ENCODE measurements at places on chromosomes 12 and 14. TPM values are rescaled to one million over a fixed set of nuclear protein-coding genes. Genes with fewer than 3 reads are reported as not detected.
A peak's percentile ranks its signal among the peaks of the same experiment; 100 is the strongest.

- no peak for DNase-seq
Measured at GRCh38 chr14:26190646-26191045, 407.2 kb downstream of the NOVA1 start.

Gene CDCA4
- total RNA-seq, result 42.3 TPM

GRCh38 chr14:66398437-66398836 lies 87.7 kb upstream of the CCDC196 start:
- DNase-seq, result no peak

GRCh38 chr14:23148591-23149249 lies 29.7 kb upstream of the CEBPE start:
- DNase-seq, result no peak

- DNase-seq, result peak; percentile 8
Measured at GRCh38 chr12:105057174-105057573, 27.1 kb downstream of the ALDH1L2 start.

DNA sequence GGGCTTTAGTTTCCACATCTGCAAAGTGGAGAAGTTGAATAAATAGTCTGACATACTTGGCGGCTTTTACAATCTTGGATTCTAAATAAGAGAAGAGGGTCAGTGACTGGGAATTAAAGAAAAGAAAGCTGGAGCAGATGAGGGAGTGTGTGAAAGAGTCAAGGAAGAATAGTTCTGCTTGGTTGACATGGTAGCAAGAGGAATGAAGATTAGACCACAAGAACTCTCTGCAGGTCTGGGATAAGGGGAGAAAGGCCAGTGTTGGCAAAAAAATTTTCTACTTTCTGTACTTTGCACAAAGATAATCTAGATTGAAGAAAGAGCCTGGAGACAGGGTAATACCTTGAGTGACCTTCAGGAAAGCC lies 5.9 kb downstream of the ITGB7 start:
- DNase-seq, result no peak

Gene RASAL1
- not detected for total RNA-seq

DNA sequence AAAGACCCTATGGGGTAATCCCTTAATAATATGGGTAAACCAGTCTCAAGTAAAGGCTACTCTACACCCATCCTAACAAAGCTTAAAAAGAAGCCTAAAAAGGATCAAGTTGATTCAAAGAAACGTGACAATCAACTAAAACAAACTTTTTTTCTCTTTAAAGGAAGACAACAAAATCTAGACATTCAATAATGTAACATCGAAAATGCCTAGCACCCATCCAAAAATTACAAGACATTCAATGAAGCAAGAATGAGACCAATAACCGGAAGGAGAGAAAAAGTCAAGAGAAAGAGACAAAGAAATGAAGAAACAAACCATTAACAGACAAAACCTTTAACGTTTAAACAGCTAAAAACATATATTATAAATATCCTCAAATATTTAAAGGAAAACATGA lies 143.8 kb upstream of the VASH1 start:
- no peak for DNase-seq

- no peak for DNase-seq
Measured at GRCh38 chr12:22453511-22453910, 90.8 kb downstream of the C2CD5 start.

Gene CLEC4A
- total RNA-seq, result 0.48 TPM

Gene SLC15A5
- not detected for total RNA-seq

Gene SDR9C7
- not detected for total RNA-seq

Gene AQP6
- not detected for total RNA-seq

GRCh38 chr14:51609251-51609954 lies 42.3 kb upstream of the FRMD6 start:
- peak; percentile 42 for DNase-seq

GRCh38 chr12:26150736-26151450 lies 26.1 kb upstream of the BHLHE41 start:
- DNase-seq, result peak; percentile 41

GRCh38 chr12:109582636-109583035 lies 9.0 kb downstream of the MVK start:
- no peak for DNase-seq

DNA sequence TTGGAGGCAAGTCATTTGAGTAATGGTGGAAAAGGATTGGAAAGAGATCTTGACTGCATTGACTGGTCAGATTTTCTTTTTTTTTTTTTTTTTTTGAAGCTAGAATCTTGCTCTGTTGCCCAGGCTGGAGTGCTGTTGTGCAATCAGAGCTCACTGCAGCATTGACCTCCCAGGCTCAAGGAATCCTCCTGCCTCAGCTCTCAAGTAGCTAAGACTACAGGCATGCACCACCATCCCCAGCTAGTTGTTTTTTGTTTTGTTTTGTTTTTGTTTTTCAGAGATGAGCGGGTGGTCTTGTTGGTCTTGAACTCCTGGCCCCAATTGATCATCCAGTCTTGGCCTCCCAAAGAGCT lies 30.9 kb upstream of the FAM222A start:
- no peak for DNase-seq

GRCh38 chr14:66698503-66698902 lies 190.6 kb downstream of the GPHN start:
- no peak for DNase-seq

GRCh38 chr14:89085737-89086382 lies 261.4 kb downstream of the TTC8 start:
- DNase-seq, result no peak

DNA sequence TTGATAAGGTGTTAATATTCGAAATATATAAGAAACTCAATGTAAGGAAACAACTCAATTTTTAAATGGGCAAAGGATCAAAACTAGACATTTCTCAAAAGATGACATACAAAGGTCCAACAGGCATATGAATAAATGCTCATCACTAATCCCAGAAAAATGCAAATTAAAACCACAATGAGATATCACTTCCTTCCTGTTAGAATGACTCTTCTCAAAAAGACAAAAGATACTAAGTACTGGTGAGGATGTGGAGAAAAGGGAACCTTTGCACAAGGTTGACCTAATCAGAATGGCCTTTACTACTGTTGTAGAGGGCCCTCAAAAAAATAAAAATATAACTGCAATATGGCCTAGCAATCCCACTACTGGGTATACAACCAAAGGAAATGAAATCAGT lies 383.4 kb downstream of the KCNH5 start:
- no peak for DNase-seq

- DNase-seq, result peak; percentile 75
Measured at GRCh38 chr14:97116546-97116945, 319.4 kb downstream of the VRK1 start.

DNA sequence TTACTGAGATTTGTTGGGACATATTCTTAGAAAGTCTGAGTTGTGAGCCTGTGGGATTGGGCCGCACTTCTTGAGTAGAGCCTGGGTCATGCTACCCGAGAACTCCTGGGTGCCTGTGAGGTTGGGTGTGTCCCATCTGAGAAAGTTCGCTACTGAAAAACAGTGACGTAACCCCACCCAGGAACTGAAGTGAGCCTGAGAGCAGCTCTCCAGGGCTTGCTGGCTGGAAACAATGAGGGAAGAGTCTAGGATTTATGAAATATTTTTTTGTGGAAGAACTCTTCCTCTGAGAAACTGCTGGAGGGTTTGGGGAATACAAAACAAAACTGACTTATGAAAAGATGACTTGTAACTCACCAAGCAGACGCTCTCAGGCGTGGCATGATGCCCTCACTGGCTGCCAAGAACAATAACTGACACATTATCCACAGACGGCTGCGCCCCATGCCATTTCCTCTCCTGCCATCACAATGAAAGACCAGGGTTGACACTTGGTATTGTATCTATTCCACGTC lies 69.2 kb downstream of the RASSF3 start:
- peak; percentile 83 for DNase-seq

Gene BAZ1A
- total RNA-seq, result 26.4 TPM

DNA sequence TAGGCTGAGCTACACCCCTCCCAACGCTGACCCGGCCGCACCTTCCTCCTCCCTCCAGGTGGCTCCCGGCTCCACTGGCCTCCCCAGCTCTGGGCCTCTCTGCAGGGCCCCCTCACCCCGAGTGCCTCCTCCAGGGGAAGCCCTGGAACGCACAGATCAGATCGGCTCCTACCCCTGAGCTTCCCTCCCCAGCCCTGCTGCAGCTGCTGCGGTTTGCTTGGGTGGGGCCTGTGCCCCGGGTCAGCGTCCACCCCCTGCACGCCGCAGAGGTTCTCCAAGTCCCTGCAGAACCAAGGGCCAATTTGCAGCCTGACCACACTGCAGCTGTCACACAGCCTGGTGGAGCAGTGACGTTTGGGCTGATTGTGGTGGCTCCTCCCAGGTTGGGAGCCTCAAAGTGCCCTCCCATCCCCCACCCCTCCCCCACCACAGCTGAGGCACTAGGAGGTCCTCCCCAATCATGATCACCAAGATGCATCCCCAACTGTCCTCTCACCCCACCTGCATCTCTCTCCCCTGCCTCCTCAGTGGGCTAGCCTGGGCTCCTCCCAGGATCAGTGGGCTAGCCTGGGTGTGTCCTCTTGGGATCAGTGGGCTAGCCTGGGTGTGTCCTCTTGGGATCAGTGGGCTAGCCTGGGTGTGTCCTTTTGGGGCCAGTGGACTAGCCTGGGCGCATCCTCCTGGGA lies 12.8 kb upstream of the FBRSL1 start:
- no peak for DNase-seq

DNA sequence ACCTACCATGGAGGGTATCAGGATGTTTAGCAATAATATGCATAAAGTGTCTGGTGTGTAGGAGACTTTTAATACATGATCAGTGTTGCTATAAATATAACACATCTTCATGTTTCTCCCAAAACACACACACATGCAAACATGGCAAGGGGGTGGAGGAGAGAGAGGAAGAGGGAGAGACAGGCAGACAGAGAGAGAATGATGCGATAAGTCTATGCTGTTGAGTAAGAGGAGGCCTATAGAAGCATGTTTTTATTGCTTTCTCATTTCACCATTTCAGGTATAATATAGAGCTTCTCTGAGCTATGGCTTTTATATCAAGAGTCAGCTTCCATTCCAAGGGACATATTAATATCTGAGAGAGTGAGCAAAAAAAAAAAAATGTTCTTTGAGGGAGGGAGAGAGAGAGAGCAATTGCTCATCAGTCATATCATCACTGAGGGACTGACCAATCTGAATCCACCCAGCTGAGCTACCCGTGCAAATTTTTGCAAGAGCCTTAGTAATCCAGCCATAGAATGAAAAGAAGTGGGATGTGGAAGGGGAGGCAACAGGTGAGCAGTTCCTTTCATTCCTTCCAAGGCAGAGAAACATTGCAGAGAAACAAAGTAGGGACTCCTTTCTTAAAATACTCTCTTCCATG lies 54.8 kb upstream of the RASSF8 start:
- DNase-seq, result no peak

Gene NGB
- not detected for total RNA-seq

Gene STX2
- 29.7 TPM for total RNA-seq

DNA sequence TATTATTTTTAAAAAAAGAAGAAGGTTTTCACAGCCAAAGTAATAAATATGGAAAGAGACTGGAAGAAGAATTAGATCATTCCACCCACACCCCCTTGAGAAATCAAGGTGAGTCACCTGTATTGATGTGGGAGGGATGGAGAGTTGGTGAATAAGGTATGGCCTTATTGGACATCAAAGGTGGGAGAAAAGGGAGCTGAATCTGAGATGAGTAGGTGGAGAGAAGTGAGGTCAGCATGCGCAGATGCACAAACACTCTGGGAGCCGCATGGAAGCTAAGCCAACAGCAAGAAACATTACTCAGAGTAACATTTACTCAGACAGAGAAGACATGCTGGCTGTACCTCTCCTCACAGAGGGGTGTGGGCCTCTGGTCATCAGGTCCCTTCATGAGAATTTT lies 113.1 kb upstream of the FOXG1 start:
- no peak for DNase-seq

- no peak for DNase-seq
Measured at GRCh38 chr12:118098401-118098800, 5.4 kb downstream of the VSIG10 start.

GRCh38 chr14:63603749-63604277 lies 37.9 kb downstream of the WDR89 start:
- no peak for DNase-seq

- DNase-seq, result no peak
Measured at GRCh38 chr12:109630815-109631214, 57.2 kb downstream of the MVK start.

Gene GPR162
- total RNA-seq, result 1.8 TPM

DNA sequence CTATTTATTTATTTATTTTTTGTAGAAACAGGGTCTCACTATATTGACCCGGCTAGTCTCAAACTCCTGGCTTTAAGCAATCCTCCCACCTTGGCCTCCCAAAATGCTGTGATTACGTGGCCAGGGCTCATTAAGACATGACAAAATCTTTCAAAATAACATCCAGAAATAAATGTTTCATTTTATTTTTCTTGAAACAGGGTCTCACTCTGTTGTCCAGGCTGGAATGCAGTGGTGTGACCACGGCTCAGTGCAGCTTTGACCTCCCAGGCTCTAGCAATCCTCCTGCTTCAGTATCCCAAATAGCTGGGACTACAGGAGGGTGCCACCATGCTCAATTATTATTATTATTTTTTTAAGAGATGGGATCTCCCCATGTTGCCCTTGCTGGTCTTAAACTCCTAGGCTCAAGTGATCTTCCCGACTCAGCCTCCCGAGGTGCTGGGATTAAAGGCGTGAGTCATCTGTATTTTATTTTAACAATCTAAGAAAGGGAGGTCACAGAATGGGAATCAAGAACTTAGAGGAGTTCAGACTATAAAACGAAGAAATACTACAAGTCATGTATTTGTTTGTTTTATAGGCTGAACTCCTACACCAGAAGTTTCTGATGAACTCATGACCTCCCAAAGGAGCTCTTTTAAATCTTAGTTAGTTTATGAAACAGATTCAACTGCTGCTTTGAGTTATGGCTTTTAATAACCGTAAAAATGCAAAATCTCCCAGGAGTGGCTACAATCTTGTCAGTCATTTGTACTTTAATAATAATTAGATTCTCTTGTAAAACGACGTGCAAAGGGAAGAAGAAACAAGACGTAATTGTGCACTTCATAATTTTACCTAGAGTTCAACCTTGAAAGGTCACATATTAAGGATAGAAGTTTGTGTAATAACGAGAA lies 2.1 kb upstream of the TMEM263 start:
- DNase-seq, result no peak

Gene APOF
- not detected for total RNA-seq

DNA sequence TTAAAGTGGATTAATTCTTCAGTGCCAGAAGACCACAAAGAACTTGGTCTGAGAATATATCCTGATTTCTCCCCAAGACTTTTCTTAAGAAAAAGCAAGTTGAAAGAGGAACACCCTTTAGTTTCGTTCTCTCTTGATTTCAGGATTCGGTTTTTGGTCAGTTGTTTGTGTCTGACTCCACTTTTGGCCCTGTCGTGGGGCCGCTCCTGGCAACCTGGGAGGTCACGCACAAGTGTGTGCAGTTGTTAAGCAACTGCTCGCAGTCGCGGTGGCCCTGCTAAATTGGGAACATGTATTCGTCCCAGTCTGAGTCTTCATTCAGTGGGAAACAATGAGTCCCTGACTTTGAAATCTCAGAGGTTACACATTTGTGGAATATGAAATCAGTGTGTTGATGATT lies 68.7 kb downstream of the RGS6 start:
- DNase-seq, result no peak

DNA sequence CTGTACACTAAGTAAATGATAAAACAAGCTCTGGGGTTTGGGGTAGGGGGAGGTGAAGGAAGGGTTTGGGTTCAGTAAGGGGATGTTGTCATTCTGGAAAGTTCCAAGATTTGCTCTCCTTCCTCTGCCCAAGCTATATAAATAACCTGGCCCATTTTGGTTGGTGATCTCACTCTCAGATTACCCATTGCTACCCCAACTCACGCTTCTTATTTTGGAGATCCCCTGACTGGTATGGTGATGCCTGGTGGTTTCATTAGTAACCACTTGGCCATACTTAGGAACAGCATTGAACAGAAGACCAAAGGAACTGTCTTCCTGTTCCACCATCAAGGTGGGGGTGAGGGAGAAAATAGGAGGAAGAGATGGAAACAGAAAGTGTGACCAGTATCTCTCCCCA lies 259.6 kb upstream of the TBX3 start:
- no peak for DNase-seq

Gene RNF212B
- not detected for total RNA-seq

Gene KRT6B
- not detected for total RNA-seq

Measured in RPMI7951 (cell line).